ENCODE measurements at places on chromosomes 1 and 21.
A peak's percentile ranks its signal among the peaks of the same experiment; 100 is the strongest.

DNA sequence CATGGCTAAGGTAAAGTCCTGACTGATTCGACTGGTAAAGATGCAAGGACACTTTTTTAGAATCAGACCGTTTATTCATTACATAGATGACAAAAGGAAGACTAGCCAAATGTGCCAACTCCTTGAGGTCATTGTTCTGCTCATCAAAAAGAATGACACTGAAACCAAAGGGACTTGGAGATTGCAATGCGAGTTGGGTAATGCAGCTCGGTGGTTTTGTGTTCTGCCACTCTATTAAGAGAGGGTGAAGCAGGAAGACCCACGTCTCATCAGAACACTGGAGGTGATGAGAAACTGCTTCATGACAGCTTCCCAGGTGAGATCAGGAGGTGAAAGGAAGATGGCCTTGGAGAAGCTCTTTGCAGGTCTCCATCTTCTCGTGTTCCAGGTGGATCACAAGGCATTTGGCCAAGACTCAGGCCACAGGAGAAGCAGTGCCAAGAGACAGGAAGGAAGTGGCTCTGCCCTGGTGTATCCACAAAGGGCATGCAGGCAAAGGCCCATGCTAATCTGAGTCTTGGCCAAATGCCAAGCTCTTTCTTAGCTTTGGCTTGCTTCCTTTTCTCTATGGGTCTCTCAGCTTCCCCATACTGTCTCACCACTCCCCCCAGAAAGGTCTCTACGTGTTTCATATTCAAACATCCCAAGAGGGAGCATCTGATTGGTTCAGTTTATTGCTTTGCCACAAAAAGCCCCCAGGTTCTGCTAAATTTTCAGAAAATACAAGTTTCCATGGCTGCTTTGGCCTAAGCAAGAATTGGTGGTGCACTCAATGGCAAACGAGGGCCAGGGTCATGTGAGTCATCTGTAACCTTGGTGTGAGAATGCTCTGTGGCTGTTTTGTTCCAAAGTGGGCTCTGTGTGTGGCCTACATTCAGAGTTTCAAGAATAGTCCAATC is 5.7 kb upstream of the CCT8 start:
- no peak for DNase-seq

DNA sequence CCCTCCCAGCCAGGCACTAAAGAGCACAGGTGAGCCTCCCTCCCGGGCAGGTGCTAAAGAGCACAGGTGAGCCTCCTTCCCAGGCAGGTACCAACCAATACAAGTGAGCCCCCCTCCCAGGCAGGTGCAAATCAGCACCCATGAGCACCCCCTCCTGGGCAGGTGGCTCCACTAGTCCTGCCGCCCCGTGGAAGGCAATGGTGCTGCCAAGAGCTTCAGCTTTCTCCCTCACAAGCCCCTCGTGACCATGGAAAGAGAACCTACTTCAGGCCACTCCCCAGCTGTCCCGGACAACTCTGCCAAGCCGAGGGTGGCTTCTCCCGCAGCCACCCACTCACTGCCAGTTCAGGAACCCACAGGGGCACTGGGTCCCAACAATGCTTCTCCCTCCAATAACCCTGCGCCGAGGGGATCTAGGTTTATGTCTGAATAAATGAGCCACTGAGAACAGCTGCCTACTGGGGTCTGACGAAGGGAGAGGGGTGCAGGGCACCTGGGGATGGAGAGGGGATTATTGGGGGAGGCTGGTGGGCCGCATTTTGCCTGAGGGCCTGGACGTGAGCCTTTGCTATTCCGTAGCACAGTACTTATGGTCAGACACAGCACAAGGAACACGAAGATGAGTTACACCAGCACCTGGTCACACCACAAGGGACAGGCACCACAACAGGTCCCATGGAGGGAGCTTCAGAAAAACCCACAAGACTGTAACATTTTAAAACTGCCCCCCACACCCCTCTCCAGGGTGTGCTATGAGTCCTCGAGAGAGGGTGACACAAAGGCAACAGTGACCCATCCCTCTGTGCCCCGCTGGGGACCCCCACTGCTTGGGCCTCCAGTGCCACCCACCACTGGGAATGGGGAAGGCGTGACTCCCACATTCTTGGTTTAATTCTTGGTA is 46.3 kb downstream of the PRDM15 start:
- DNase-seq, result no peak

DNA sequence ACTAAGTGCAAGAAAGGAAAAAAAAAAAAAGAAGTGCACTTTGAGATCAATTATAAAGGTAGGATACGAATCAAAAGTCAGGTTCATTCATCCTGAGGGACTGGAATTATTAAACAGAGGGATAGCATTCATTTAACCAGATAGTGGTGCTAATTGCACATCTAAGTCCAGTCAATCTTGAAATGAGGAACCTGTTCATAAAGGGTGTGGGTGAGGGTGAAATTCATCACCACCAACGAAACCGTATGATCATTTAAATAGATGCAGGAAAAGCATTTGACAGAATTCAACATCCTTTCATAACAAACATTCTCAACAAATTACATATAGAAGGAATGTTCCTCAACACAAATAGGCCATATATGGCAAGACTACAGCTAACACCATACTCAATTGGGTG is 5.6 kb downstream of the CTSS start:
- DNase-seq, result no peak

GRCh38 chr1:116496380-116496779 is 74.4 kb downstream of the CD58 start:
- peak; percentile 76 for DNase-seq

GRCh38 chr1:241696172-241696814 is 44.2 kb downstream of the WDR64 start:
- DNase-seq, result no peak

GRCh38 chr1:70675737-70676156 is 264.7 kb downstream of the CTH start:
- DNase-seq, result no peak

DNA sequence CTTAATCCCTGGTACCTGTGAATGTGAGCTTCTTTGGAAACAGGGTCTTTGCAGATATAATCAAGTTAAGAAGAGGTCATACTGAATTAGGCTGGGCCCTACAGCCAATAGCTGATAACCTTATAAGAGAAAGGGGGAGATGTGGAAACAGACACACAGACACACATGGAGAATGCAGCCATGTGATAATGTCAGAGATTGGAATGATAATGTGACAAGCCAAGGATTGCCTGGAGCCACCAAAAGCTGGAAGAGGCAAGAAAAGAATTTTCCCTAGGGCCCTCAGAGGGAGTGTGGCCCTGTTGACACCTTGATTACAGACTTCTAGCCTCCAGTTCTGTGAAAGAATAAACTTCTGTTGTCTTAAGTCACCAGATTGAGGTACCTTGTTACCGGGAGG is 114.5 kb upstream of the SOD1 start:
- no peak for DNase-seq

DNA sequence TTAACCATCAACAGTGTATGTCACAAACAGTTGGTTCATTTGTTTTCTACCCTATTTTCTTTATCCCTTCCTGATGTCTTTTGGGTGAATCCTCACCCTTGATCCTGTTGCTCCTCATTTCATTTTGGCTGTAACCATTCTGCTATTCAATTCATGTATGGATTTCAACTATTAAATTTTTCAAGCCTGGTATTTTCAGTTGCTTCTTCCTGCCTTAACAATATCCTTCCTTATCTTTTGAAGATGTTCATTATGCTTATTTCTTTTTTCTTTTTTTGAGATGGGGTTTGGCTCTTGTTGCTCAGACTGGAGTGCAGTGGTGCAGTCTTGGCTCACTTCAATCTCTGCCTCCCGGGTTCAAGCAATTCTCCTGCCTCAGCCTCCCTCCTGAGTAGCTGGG is 2.8 kb upstream of the RNU5D-1 start:
- no peak for DNase-seq

GRCh38 chr1:169456029-169456428 is 28.8 kb upstream of the CCDC181 start:
- DNase-seq, result no peak

GRCh38 chr21:23496729-23497128 is 2110.6 kb downstream of the MRPL39 start:
- DNase-seq, result no peak

DNA sequence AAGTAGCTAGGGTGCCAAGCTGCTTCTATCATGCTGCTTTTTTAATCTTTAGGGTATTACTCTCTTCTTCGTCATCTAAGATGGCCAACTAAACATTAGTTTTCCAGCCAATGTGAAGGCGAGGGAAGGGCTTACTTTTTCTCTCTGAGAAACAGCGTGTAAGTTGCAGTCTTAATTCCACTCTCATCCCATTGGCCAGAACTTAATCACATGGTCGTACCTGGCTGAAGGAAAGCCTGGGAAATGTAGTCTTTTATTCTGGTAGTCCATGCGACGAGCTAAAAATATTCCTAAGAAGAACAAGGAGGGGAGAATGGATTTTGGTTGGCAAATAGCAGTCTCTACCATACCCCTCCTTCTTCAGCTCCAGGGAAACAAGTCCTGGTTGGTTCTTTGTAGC is 21.5 kb downstream of the DNAJC6 start:
- no peak for DNase-seq

DNA sequence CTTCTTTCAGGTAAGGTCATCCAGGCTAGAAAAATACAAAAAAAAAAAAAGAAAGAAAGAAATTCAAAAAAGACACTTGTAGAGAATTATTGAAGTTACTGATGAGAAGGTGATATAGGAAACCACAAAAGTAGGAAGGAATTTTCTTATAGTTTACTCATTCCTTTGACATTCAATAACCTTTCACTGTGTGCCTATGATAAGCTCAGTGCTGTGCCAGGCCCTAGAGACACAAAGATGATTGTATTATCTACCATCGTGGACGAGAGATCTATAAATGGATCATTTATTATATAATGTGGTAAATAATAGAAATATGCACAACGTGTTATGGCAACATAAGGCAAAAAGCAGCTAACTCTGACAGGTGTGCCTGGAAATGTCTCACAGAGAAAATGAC is 109.6 kb upstream of the NGF start:
- no peak for DNase-seq

DNA sequence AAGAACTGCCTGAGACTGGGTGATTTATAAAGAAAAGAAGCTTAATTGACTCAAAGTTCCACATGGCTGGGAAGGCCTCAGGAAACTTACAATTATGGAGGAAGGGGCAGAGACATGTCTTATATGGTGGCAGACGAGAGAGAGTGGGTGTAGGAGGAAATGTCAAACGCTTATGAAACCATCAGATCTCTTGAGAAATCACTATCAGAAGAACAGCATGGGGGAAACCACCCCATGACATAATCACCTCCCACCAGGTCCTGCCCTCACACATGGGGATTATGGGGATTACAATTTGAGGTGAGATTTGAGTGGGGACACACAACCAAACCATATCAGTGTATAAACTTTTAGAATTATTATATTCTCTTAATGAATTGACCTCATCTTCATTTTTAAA is 335.9 kb upstream of the DPYD start:
- no peak for DNase-seq

GRCh38 chr1:208791456-208791855 is 547.3 kb upstream of the PLXNA2 start:
- DNase-seq, result peak; percentile 83

GRCh38 chr1:114803001-114803400 is 22.5 kb upstream of the SIKE1 start:
- no peak for DNase-seq

- no peak for DNase-seq
Measured at GRCh38 chr1:63135801-63136200, 186.6 kb upstream of the FOXD3 start.

GRCh38 chr1:64292399-64292798 is 89.0 kb downstream of the UBE2U start:
- no peak for DNase-seq

- no peak for DNase-seq
Measured at GRCh38 chr21:41759926-41760325, 6.9 kb downstream of the RIPK4 start.

- DNase-seq, result no peak
Measured at GRCh38 chr21:41055266-41055665, 112.7 kb upstream of the BACE2 start.

DNA sequence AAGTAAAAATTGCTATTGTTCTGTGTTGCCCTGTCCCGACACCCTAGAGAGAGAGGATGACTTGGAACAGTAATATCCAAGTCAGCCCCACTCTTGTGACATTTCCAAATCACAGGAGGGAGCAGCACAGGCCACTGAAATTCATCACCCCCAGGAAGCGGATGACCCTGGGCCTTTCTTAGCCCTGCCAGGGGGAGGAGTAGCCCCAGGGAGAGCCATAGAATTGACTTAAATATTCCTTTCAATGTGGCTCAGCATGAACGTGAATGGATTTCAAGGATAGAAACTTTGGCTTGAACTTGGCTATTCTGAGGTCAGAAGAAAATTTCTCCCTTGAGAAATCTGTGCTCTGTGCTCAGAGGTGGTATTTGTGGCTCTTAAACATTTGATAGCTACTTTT is 80.6 kb downstream of the CENPF start:
- DNase-seq, result peak; percentile 18

DNA sequence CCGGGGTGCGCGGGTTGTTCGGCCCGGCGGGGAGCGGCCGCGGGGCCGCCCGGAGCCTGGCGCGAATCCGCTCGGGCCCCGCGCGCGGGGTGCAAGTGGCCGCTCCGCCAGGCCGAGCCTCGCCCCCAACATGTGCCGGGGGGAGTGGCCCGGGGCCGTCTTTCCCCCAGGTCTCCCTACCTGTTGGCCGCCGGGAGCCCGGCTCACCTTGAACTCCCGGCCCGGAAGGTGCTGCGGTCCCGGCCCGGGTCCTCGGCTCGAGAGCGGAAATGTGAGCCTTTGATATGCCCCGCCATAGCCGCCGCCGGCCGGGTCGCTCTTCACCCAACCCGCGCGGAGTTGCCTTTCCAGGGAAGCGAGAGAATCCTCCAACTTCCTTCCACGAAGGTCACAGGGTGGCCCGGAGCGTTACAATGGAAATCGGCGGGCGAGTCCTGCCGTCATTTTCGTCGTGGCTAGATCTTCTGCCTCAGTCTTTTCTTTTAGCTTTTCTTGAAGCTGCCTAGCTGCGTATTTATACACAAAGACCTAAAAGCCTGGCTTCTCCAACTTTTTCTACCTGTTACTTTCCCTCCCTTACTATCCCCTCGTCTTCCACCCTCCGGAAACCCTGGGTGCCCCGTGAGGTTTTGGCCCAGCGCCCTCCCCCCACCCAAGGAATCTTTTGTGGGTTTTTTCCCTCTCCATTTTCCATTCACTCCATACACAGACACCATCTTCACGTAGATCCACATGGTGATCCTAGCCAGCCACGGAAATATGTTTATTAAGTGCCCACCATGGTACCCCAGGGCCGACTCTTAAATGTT is 867 bp downstream of the PTGFRN start:
- DNase-seq, result peak; percentile 32

DNA sequence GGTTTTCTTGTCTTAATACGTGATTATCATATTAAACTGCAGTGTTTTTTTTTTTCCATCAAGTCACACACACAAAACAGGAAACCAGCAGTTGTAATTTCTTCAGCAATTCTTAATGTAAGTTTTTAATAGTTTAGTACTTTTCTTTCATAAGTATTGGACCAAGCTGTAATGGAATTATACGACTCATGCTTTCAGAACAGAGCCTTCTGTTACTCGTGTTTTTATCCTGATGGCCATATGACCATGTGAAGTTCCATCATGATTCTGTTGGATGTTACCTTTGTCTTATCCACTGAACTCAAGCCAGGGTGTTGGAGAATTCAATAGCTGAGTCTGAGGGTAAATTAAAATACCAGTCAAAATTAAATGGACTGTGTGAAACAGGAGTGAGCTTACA is 72.0 kb upstream of the S1PR1 start:
- no peak for DNase-seq
